ENCODE measurements at places on chromosomes 5 and 9.

DNA sequence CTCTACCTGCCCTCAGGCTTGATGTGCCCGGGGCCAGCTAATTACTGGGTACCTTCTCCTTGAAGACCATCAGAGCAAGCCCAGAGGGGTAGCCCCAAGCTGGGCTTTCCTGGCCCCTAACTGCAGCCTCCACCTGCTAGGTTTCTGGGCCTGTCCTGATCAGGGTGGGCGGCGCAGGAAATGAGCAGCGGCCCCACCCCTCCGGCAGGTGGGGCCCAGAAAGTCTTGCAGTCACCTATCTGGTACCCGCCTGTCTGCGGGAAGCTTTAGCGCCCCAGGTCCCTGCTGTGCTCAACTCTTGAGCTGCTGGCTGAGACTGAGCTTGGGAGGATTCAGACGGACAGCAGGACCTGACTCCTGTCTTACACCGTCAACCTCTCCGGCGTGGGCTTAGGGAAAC lies 37.1 kb upstream of the LHX2 start:
- DNase-seq, result no peak

- DNase-seq, result no peak
These were observed 119.8 kb downstream of the RNF180 start for GRCh38 chr5:64285188-64286130.

GRCh38 chr5:81530919-81531318 lies 137.0 kb upstream of the ACOT12 start:
- DNase-seq, result no peak

- DNase-seq, result no peak
These were observed 7.2 kb downstream of the PTBP3 start for GRCh38 chr9:112326194-112326593.

GRCh38 chr9:113651896-113652295 lies 188.4 kb downstream of the RGS3 start:
- no peak for DNase-seq

- no peak for DNase-seq
These were observed 211.0 kb downstream of the CRB2 start for GRCh38 chr9:123567013-123567412.

- DNase-seq, result no peak
These were observed 129.4 kb downstream of the SLIT3 start for GRCh38 chr5:169171515-169171914.

DNA sequence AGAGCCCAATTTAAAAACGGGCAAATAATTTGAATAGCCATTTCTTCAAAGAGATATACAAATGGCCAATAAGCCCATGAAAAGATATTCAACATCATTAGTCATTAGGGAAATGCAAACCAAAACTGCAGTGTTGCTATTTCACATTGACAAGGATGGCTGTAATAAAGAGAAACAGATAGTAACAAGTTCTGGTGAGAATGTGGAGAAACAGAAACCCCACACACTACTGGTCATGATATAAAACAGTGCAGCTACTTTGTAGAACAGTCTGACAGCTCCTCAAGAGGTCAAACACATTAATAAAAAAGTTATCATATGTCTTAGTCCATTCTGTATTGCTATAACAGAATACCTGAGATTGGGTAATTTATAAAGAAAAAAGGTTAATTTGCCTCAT lies 237.0 kb upstream of the GRAMD2B start:
- DNase-seq, result no peak

DNA sequence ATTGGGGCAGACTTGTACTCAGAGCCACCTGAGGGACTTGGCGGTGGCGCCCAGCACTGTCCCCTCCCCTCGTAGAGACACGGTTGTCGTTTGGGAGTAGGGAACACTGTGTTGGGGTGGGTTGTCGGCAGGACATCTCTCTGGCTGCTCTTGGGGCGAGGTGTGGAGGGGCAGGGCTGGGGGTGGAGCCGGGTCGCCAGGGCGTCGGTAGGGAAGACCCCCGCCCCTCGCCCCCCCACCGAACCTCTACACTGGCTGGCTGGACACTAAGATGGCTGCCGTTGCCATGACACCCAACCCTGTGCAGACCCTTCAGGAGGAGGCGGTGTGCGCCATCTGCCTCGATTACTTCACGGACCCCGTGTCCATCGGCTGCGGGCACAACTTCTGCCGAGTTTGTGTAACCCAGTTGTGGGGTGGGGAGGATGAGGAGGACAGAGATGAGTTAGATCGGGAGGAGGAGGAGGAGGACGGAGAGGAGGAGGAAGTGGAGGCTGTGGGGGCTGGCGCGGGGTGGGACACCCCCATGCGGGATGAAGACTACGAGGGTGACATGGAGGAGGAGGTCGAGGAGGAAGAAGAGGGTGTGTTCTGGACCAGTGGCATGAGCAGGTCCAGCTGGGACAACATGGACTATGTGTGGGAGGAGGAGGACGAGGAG lies 778 bp downstream of the TRIM41 start:
- DNase-seq, result no peak

GRCh38 chr5:159667286-159667685 lies 249.0 kb upstream of the ADRA1B start:
- DNase-seq, result no peak

DNA sequence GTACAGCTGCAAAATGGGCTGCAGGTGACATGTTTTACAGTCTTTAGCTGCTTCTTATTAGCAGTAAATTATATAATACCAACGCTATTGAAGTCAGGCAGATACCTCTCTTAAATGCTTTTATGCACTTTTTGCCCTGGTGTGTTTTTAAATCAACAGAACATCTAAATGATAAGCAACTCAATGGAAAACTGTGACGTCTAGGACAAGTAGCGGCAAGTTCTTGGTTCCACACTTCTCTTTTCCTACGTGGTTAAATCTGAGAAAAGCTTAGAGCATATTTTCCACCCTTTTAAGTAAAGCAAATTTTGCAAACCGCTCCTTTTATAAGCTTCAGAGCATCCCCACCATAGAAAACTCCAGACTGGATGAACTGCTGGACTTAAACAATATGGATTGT lies 58.1 kb downstream of the CEMIP2 start:
- DNase-seq, result no peak

DNA sequence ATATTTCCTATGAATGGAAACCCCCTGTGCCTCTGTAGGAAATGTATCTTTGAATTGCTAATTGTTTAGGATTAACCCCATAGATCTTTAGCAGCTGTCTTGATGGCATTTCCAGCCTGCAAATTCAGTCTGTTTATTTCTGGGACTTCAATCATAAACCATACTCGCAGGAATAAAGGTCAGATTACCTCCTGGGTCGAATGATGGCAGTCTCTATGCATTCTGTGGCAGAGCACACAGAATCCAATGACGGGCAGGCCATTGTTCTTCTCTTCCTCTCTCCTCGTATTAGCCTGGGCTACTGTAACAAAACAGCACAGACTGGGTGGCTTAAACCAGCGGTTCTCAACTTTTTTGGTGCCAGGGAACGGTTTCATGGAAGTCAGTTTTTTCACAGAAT lies 199.9 kb downstream of the PCSK5 start:
- DNase-seq, result no peak

GRCh38 chr5:113357696-113358476 lies 76.9 kb downstream of the TSSK1B start:
- no peak for DNase-seq

- no peak for DNase-seq
These were observed 90.7 kb downstream of the CACNA1B start for GRCh38 chr9:137968235-137968634.

DNA sequence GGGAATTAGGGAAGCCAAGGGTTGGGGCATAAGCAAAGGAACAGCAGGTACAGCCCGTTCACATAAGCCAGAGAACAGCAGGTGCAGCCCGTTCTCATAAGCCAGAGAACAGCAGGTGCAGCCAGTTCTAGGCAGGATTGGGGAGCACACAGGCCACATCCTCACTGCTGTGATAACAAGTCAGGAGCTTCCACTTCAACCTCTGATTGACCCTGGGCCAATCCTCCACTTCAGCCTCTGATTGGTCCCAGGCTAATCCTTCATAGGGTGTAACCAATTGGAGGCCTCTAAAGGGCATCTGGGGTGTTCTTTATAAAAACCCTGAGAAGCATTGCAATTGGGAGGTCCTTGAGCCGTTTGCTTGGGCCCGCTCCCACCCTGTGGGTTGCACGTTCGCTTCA lies 27.5 kb downstream of the CEL start:
- DNase-seq, result no peak

GRCh38 chr9:20550326-20550725 lies 72.0 kb downstream of the MLLT3 start:
- no peak for DNase-seq

GRCh38 chr5:168347368-168348083 lies 56.1 kb downstream of the WWC1 start:
- DNase-seq, result no peak

- DNase-seq, result no peak
These were observed 63.9 kb downstream of the C9orf152 start for GRCh38 chr9:110143950-110144545.

DNA sequence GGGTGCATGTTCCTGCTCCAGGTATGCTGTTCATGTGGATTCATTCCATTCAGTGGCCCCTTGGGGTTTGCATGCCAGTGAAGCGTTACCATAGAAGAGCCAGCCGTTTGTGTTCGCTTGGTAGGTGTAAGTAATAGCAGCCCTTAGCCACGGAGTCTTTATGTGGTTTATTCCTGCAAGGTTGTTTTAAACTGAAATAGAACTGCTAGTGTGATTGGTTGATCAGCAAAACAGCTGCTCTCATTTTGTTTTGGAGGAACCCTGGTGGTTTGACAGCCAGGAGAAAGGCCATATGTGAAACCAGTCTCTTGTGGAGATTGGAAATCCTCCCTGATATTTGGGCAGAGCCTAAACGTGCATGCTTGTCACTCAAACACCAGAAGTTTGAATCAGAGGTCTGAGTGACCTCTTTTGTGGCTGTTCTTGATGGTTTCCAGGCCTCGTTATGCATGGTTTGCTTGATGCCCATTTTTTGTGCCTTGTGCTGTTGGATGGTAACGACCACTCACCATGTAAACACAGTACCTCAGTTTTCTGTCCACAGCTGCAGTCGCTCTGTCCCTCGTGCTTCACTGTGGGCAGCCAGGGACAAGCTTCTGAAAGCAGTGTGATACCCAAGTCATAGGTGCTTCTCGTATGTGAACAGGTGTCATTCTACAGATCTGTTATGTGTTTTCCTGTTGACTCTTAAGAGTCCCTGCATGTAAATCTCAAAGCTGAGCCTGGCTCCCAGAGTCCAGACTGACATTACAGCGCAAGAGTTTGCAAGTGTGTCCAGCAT lies 58.3 kb upstream of the NXNL2 start:
- DNase-seq, result no peak

- DNase-seq, result no peak
These were observed 49.4 kb downstream of the TARS1 start for GRCh38 chr5:33490071-33490665.

DNA sequence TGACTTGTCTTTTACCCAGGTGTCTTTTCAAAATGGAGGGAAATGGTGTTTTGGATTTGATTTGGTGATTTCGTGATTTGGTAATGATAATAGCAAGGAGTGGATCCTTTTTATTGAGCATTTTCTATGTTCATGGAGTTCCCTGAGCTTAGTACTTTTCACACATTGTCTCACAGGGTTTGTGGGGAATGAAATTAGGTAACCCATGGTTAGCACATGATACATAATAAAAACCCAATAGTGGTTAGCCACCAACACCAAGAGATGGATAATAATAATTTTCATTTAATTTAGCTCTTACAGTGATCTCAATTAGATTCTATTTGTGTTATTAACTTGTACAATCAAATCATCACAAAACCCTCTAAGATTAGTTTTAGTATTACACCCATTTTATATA lies 65.4 kb downstream of the ARHGAP26 start:
- DNase-seq, result no peak

DNA sequence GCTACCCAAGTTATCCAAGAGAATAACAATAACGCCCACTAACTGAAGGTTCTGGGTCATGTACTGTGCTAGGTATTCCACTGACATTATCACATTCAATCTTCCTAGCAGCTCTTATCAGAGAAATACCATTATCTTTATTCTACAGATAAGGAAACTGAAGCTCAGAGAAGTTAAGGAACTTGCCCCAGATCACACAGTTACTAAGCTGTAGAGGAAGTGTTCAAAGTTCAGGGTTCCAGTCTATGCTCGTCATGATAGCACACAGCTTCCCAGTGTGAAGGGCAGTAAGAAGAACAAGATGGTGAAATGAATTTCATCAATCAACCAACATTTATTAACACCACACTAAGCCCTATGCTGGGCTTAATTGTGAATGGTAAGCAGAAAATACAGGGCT lies 29.6 kb downstream of the ELOVL7 start:
- no peak for DNase-seq

GRCh38 chr9:126343271-126343700 lies 16.7 kb downstream of the MVB12B start:
- DNase-seq, result no peak

GRCh38 chr5:31470608-31471007 lies 61.3 kb downstream of the DROSHA start:
- DNase-seq, result peak; percentile 43

DNA sequence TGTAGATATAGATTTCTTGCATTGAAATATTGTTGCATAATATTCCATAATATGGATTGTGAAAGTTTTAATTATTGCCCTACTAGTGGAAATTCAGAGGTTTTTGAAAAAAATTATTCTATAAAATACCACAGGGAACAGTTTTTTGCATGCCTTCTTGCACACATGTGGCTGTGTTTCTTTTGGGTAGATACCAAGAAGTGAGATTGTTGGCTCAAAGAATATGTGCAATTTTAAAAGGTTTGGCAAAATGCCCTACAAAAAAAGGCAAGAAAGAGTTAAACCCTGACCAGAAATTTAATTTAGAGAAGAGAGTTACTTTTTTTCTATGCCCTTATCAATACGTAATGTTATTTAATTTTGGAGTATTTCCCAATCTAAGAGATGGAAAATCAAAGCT lies 270.8 kb upstream of the DAPK1 start:
- no peak for DNase-seq

DNA sequence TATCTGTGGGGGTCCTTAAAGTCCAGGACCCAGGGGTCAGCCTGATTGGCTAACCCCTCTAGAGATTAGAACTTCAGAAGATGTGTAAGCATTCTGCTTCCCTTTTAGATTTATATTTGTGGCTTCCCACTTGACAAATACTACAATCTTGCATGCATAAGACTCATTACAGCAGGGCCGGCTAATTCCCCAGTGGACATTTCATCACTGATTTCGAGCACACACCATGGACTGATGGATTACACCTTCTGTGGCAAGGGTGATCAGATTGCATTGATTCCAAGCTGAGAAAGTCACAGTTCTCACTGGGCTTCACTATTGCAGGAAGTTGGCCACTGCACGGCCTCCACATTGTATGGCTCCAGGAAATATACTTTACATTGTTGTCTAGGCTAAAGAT lies 65.8 kb upstream of the DAPK1 start:
- no peak for DNase-seq

DNA sequence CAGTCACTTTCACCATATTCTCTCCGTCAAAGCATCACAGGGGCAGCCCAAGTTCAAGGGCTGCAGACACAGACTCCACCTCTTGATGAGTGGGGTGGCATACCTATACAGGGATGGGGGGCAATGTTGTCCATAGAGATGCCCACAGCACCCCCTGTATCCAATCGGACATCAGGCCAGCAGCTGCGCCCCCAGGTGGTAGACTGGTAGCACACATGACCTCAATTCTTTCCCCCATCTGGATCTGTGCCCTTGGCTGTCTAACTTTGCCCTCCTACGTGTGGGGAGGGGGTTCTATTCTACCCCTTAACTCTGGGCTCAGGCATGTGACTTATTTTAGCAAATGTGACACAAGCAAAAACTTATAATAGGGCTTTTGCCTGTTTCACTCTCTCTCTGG lies 84.0 kb upstream of the SLC25A48 start:
- no peak for DNase-seq
